NCI-H2029 treated with DMSO at 0.1 percent for 48 hours (cell line): ENCODE measurements at places on chromosomes 2 and 18.

DNA sequence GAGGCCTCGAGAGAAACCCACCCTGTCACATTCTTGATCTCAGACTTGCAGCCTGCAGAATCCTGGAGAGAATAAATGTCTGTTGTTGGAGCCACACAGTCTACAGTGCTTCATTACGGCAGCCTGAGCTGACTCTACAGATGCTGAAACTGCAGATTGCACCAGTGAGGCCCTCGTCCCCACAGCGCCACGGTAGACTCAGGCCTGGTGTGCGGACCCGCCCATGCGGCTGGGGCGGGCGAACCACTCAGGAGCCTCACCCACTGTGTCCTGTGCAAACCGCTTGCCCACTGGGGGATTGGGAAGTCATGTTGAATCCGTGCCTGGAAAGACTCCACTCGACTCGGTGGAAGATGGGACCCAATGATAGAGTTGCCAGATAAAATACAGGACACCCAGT lies 125.2 kb upstream of the COPS8 start:
- no peak for DNase-seq

DNA sequence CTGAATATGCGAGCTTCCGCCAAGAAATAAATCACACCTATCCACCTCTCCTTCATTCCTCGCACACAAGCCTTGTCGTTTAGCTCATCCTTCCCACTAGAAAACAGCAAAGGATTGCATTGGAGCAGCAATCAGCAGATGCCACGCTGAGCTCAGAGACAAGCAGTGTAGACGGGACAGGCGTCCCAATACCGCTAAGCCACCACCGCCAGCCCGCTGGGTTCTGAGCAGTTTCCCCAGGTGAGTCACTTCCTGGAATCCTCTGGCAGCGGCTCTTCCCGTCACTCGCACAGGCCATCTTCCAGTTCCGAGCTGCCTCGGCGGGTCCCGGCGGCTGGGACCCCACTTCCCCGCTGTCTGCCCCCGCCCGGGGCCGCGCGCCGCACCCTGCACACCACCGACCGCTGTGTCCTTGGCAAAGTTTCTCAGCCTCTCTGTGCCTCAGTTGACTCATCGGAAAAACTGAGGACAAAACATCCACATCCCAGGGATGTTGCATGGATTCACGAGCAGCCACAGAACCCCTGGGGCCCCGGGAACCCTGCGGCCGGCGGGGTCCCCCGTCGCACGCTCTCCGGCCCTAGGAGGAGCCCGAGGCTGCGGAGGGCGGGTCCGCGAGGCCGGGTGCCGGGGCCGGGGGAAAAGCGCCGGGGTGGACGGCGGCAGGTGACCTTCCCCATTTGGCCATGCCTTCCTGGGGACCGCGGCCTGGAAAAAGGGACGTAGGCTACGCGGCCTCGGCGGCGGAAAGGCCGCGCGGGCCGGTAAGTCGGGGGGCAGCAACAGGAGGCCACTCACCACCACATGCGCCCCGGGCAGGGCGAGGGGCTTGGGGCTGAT lies 573 bp downstream of the KDSR start:
- no peak for DNase-seq

- DNase-seq = no peak
Measured at GRCh38 chr18:13543811-13544732, 182.3 kb downstream of the FAM210A start.

GRCh38 chr18:49094136-49094535 lies 143.4 kb upstream of the SMAD7 start:
- DNase-seq = no peak

- no peak for DNase-seq
Measured at GRCh38 chr2:196961889-196962288, 35.4 kb upstream of the PGAP1 start.

DNA sequence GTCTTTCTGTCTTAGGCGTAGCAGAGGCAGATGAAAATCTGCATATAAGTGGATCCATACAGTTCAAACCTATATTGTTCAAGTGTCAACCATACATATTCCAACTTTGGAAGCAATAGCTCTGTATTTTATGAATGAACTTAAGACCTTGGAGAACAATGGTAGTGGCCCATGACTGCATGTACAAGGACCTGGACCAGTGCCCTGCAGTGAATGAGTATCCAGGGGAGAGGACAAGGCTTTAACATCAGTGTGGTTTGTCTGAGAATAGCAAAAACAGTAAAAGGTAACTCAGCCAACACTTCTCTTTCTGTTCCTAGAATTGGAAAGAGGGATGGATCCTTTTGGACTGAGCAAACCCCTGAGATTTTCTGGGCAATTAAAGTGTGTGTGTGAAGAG lies 230.8 kb upstream of the LINC00305 start:
- no peak for DNase-seq

DNA sequence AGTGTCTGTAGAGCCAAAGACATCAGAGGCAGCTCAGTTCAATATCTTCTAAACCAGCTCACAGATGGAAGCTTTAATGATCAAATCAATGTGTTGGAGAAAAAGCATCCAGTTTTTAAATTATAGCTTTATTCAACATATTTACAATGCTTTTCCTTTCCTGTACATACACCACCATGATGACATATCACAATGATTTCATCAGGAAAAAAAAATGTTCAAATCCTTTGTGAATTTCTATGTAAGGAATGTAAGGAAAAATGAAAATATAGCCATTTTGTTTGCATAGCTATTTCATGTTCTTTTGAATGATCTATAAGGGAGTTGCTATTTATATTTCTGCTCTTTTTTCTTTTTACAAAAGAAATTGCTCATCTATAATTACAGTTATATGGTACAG lies 134.7 kb upstream of the CDH20 start:
- DNase-seq = no peak

DNA sequence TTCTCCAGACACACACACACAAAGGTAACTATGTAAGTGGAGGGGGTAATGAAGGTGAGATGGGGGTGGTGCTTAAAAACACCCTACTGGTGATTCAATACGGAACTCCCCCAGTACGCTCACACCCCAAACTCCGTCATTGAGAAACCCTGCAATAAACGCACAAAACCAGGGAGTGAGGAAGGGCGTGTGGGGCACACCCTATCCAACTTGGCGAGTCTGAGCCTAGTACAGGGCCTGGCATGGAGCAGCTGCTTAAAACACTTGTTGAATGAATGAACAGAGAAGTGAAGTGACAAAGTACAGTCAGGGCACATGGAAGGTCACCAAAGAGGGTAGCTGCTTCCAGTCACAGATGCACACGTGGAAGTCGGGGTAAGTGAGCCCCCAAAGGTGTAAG lies 146.8 kb upstream of the SMAD2 start:
- DNase-seq = no peak

DNA sequence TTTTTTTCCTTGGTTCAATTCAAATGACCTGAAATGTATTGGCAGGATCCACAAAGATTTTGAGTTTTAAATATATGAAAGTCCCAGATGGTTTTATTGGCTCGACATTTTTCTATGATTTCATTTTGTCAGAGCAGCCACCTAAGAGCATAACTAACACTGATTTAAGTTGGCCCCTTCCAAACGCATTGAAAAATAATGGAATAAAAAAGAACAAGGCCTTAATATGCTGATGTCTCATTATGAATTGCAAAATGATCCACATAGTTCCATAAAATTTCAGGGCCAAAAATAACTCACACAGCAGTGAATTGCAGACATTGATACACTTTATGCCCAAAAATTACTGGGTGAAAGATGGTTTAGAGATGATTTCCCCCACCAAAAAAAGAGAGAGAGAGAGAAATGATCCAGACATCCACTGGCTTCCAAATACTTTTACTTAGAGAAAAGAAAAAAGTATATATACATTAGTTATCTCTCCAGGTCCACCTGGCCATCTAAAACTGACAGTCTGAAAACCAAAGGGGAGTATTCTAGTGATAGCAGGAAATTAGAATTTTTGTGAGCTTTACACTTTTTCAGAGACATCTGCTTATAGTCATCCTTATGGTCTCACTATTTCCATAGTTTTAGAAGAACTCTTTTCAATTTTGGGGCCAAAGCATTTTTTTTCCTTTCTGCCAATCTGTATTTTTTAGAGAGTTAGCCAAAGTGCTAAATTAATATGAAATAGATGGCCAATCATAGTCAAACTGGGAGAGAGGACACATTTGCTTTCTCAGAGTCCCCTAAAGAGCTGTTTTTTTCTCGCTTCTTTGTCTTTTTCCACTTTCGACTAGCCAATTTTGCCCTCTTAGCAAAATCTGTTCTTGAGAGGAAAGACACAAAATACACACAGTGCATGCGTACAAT lies 213.5 kb upstream of the RND3 start:
- DNase-seq = no peak

- no peak for DNase-seq
Measured at GRCh38 chr2:11636593-11637295, 33.3 kb downstream of the NTSR2 start.

GRCh38 chr2:72915907-72916742 lies 1.2 kb upstream of the EMX1 start:
- no peak for DNase-seq
